Uterine smooth muscle cell (primary cell): ENCODE measurements at places on chromosomes 2 and 18. TPM values are rescaled to one million over a fixed set of nuclear protein-coding genes. Genes with fewer than 3 reads are reported as not detected.

Gene MC5R
- not detected in 2 replicates for total RNA-seq

Gene GALR1
- total RNA-seq, result under 0.01 TPM in 1 of 2 replicates, not detected in the other

Gene PRSS56
- total RNA-seq, result not detected in 2 replicates

Gene ORC2
- total RNA-seq, result 15.1 and 18.7 TPM in 2 replicates

Gene NABP1
- 76.4 and 98.8 TPM in 2 replicates for total RNA-seq

Gene UGT1A9
- total RNA-seq, result not detected in 2 replicates

Gene RIT2
- total RNA-seq, result not detected in 2 replicates

Gene DYNC1I2
- 128 and 165 TPM in 2 replicates for total RNA-seq

Gene E2F6
- total RNA-seq, result 12.4 and 13.8 TPM in 2 replicates

Gene TLX2
- not detected in 2 replicates for total RNA-seq

Gene TSPYL6
- not detected in 2 replicates for total RNA-seq

Gene ZNF397
- 14.2 and 19.7 TPM in 2 replicates for total RNA-seq

Gene TMEM178A
- total RNA-seq, result 0.22 and 1.4 TPM in 2 replicates

Gene FTCDNL1
- total RNA-seq, result 1.3 and 4.1 TPM in 2 replicates

Gene IL1F10
- not detected in 2 replicates for total RNA-seq

Gene IMPACT
- 25.2 and 29.6 TPM in 2 replicates for total RNA-seq

Gene REG1B
- total RNA-seq, result not detected in 2 replicates

Gene CD8B2
- not detected in 2 replicates for total RNA-seq

Gene CNTNAP5
- not detected in 2 replicates for total RNA-seq

Gene PSD4
- 5.1 and 10.0 TPM in 2 replicates for total RNA-seq

Gene CEP68
- 7.0 and 9.0 TPM in 2 replicates for total RNA-seq

Gene RMDN2
- total RNA-seq, result 3.2 and 3.7 TPM in 2 replicates

Gene SCN9A
- total RNA-seq, result 24.0 and 43.0 TPM in 2 replicates

Gene OSR1
- 3.9 and 5.3 TPM in 2 replicates for total RNA-seq

Gene GPR155
- total RNA-seq, result 1.1 and 3.5 TPM in 2 replicates

Gene TXNL1
- total RNA-seq, result 57.1 and 71.8 TPM in 2 replicates

Gene PLGLB2
- 0.33 and 2.1 TPM in 2 replicates for total RNA-seq

Gene AGXT
- under 0.01 TPM in 1 of 2 replicates, not detected in the other for total RNA-seq

Gene UPP2
- total RNA-seq, result not detected in 2 replicates

Gene SCN7A
- 0.11 and 0.12 TPM in 2 replicates for total RNA-seq

Gene ALLC
- total RNA-seq, result 0.25 TPM in 1 of 2 replicates, not detected in the other

Gene COMMD1
- 42.8 and 44.5 TPM in 2 replicates for total RNA-seq
